Globus pallidus (tissue), 1 donor: ENCODE measurements at places on chromosomes 12 and 14.

- no peak for DNase-seq
Observed at GRCh38 chr12:54292083-54292930, 8.5 kb downstream of the NFE2 start.

DNA sequence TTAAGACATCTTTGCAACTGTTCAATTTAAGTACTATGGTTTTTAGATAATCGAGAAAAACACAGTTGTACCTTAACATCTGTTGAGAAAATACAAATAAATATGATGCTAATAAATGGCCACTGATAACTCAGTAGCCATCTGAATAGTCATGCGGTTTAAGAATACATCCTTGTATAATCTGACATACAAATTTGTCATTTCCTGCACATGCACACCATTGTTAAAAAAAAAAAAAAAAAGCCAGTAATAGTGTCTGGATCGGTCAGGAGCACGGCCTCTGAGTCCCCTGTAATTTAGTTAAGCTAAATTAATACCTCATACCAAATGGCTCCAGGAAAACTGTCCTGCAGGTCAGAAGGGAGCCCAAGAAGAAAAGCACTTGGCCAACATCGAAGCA lies 16.8 kb downstream of the RFC5 start:
- no peak for DNase-seq

DNA sequence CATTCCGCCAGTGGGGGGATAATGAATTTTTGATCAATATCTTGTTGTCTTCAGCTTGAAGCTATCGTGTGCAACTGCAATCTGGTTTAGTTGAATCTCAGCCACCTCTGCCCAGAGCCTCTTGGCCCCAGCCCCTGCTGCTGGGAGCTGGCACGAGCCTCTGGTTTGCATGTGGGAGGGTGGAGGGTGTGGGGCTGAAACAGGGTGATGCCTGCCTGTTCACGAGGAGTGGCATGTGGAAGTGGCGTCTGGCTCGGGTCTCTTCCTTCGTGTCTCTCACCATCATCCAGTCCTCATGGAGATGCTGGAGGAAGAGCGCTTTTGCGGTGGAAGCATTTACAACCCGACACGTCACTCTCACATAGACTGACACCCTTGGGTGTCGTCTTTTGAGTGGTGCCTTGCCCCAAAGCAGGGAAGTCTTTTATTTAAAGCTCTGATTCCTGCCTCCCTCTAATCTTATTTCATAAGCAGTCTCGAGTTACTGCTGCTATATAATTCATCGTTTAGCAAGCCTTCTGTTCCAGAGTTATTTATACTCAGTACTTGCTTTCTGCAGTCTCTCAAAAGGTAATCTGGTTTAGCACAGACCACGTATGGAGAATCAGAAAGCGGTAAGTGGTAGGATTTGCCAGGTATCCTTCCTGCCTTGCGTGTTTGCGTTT lies 64.5 kb downstream of the AACS start:
- no peak for DNase-seq

DNA sequence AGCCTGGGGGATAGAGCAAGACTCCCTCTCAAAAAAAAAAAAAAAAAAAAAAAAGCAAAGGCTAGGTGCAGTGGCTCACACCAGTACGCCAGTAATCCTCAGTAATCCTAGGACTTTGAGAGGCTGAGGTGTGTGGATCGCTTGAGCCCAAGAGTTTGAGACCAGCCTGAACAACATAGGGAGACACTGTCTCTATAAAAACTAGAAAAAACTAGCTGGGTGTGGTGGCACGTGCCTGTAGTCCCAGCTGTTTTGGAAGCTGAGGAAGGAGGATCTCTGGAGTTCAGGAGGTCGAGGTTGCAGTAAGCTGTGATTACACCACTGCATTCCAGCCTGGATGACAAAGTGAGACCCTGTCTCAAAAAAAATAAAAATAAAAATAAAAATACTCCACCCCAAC lies 8.9 kb upstream of the RBM25 start:
- DNase-seq = no peak

GRCh38 chr14:58731465-58732293 lies 93.9 kb downstream of the DACT1 start:
- DNase-seq = no peak

DNA sequence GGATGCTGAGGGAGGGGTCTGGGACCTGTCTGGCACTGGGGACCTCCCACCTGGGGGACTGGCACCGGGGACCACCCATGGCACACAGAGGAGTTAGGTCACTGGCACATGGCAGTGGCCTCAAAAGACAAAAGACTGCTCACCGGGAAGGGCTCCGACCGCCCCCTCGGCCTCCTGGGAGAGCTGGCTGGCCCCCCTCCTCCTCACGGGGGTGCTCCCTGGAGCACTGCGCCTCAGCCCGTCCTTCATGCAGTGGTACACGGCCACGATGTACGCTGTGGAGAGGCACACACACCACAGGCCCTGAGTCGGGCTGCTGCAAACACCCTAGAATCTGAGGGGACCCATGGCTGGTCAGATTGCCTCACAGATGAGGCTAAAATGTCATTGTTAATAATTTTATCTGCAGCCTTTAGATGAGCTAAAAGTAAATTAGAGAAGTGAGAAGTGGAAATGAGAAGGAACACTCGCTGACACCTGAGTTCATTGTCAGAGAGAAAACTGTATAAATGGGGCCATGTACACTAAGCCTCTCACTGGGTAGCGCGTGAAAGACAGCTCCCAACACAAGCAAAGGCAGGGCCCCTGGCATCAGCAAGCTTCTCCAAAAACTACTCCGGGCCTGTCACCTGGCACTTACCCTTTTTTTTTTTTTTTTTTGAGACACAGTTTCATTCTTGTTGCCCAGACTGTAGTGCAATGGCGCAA lies 14.1 kb downstream of the P2RX2 start:
- no peak for DNase-seq

GRCh38 chr12:114221136-114221833 lies 184.7 kb downstream of the TBX5 start:
- DNase-seq = no peak

DNA sequence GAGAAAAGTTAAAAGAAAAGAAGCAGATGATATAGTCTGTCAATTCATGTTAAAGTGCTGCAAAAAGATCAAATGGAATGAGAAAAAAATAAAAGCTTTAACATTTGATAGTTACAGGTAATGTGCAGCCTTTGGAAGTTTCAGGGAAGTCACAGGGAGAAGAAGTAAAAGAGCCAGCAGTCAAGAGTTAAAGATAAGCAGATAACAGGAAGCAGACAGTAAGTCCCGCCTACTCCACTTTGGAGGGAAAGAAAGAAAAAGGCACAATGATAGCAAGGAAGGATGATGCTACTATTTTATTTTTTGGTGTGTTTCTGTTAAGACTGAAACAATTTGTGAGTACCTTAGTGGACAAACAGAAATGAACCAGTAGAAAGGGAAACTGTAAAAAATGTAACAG lies 111.1 kb upstream of the KRR1 start:
- no peak for DNase-seq
